ENCODE measurements at places on chromosomes 12 and 14.

DNA sequence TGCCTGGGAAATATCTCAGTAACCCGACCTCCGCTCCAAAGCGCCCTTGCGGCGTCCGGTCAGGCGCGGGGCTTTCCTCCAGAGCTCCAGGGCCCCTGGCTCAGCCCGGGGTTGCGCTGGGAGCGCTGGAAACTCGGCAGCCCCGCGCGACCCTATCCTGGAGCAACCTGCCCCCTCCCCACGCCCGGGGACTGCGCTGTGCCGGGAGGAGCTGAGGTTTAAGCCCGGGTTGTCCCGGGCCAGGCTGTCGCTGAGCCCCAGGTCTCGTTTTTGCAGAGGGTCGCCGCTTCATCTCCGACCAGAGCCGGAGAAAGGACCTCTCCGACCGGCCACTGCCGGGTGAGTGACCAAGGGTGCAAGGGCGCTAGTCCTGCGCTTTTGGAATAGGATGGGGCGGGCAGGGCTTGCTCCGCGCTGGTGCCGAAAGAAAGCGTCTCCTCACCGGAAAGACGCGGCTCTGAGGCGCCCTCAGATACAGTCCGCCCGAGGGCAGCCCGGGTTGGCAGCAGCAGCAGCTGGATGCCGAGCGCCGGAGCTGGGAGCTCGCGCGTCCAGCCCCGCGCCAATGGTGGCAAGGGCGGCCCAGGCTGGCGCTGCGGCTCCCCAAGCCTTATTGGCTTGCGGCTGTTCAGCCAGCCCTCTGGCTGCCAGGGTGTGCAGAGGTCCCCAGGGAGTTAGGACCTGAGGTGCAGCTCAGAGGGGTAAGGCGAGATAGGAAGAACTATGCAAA lies 1.5 kb downstream of the SPX start:
- DNase-seq = no peak

GRCh38 chr14:102491366-102491765 lies 18.2 kb downstream of the ANKRD9 start:
- DNase-seq = no peak

- no peak for DNase-seq
Measured at GRCh38 chr14:104368751-104369100, 210.8 kb upstream of the C14orf180 start.

DNA sequence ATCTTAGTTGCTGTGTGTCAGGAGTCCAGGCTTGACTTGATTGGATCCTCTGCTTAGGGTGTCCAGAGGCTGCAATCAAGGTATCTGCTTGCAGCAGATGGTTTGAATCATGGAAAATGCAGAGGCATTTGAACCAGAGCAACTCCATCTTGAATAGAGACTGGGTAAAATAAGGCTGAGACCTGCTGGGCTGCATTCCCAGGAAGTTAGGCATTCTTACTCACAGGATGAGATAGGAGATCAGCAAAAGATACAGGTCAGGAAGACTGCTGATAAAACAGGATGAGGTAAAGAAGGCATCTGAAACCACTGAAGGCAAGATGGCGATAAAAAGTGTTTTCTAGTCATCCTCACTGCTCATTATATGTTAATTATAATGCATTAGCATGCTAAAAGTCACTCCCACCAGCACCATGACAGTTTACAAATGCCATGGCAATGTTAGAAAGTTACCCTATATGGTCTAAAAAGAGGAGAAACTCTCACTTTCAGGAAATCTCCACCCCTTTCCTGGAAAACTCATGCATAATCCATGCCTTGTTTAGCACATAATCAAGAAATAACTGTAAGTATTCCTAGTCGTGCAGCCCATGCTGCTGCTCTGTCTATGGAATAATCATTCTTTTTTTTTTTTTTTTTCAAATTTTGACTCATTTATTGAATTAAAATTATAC lies 218.3 kb upstream of the CPNE8 start:
- no peak for DNase-seq

DNA sequence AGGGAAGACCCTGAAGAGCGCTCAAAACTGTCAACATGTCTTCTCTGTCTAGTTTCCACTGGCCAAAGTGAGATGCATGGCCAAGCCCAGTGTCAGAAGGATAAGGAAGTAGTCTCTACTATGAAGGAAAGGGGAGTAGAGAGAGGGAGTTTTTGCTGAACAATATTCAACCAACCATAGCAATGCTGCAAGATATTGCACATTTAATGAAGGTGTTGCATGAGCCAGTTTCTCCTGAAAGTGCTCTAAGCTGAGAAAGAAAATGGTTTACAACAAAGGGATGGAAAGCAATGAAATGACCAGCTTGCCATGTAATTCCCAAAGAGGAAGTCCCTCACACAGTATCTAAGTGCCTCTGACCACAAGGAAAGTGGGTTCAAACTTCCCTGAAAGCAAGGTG lies 40.0 kb upstream of the NID2 start:
- no peak for DNase-seq
